AML-193 (cell line): ENCODE measurements at places on chromosomes 4 and X.

DNA sequence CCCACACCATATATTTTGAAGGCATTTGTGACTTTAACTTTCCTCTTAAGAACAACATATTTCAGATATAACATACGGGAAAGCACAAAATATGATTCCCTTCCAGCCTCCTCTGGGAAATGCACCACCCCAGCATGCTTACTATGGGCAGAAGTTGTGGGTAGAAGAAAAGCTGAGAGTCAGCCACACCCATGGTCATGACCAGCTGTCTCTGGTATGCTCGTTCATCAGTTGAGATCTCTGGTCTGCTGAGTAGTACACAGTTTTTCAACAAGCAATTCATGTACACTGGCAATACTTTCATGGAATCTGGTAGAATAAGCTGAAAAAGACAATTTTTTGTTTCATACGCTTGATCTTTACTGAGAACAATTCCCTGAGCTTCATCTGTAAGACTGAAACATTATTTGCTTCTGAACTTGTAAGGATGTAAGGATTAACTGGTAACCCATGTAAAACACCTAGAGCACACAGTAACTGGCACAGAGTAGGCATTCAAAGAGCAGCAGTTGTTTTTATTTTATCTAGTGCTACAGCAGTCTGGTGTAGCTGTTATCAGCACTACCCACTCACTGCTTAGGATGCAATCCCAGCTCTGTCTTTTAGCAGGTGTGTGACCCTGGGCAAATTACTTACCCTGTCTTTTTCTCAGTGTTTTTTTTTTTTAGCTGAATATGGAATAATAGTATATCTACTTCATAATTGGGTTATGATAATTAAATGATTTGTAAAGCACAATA, 47.6 kb downstream of the METTL14 start:
- no peak for DNase-seq

DNA sequence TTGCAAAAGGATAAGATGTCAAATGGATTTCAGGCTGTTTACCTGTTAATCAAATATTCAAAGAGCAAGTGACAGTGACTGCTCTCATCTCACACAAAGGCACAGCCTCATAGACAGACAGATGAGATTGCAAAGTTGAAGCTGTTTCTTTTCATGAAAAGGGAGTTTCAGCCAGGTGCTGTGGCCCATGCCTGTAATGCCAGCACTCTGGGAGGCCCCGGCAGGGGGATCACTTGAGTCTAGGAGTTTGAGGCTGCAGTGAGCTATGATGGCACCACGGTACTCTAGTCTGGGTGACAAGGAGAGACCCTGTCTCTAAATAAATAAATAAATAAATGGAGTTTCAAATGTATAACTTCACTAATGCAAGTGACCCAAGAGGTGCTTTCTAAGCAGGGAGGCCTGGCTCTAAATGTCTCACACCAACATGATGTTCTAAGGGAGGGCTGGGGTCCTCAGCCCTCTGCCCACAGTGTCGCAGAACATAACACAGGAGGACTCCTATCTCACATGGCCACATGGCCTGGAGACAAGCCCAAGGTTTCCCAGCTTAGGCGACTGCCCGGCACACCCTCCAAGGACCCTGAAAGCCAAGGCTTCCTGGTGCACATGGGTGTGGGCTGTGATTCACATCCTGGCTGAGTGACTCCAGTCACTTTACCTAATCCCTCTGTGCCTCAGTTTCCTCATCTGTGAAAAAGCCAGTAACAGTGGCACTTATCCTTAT, 26.8 kb downstream of the PPP2R2C start:
- no peak for DNase-seq

DNA sequence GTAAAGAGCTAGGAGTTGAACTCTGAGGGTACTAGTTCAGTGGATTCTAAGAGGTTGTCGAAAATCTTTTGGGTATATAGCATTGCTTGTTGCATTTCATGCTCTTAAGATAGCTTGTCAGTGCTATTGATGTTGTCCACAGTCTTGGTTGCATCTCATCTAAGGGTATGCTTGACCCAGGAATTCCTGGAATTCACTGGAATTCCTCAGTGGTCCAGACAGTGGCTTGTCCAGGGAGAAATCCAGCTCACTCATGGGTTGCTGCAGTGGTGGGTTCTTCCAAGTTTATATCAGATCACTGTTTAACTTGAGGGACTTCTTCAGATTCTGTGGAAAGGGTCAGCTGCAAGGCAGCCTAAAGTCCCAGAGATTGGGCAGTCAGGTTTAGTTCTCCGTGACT, 29.8 kb upstream of the SMARCAD1 start:
- no peak for DNase-seq

GRCh38 chr4:98905297-98905696, 23.6 kb downstream of the EIF4E start:
- no peak for DNase-seq

DNA sequence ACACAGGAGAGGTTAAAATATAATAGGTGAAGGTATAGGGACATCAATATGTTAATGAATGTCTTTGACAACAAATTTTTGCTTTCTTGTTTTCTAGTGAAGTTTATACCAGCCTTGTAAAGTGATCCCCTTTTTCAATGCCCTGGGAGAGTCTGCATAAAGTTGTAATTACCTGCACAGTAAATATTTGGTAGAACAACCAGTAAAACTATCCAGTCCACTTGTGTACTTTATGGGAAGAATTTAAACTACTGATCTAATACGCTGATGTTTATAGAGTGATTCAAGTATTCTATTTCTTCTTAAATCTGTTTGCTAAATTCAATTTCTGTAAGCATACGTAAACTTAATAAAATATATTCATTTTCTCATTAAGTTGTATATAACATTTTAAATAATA, 103.3 kb downstream of the GPM6A start:
- no peak for DNase-seq

- DNase-seq = no peak
Measured at GRCh38 chrX:103503853-103504207, 15.5 kb downstream of the RAB40A start.

GRCh38 chr4:175290401-175290800, 372.2 kb downstream of the ADAM29 start:
- DNase-seq = no peak

DNA sequence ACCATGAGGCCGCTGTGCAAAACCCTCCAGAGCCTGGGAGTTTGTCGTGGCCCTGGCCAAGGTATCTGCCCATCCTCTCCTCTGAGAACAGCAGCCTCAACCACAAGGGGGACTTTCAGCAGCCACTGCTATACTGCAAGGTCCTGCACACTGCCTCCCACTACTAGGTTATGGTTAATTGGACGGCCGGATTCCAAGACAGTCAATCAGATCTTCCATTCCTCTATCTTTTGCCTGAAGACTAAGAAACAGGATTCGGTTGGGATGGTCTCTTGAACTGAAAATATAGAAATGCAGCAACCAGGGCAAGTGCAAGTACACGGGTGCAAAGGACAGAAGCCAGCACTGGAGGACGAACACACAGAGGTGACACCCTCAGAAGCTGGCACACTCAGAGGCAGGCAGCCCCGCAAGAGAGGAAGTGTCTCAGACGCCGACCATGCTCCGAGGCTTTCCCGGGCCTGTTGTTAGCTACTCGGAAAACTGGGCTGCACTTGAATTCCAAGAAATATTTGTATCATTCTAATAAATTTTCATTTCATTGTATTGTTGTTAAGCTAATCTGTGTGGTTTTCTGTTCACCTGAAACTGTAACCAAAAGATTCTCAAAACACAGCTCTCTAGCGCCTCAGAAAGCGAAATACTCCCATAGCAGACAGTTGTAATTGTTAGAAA, 63.3 kb downstream of the AFAP1 start:
- no peak for DNase-seq

DNA sequence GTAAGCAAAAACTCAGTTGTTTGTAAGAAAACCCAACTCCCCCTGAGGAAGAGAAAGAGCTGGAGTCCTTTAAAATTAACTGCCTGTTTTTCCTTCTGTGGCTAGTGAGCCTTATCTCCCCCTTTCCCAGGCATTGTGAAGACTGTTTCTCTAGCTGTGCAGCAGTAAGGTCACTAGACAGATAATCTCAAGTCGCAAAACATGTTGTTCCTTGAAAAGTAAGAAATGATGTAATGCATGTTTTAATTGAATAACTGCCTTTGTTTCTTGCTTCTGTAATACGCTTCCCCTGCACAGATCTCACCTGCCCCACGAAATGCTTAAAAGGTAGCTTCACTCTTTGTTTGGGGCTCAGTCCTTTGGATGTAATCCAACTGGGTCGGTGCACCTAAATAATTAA, 5.8 kb upstream of the GAGE12J start:
- DNase-seq = no peak

- no peak for DNase-seq
Measured at GRCh38 chrX:63350465-63350877, 661 bp downstream of the SPIN4 start.

DNA sequence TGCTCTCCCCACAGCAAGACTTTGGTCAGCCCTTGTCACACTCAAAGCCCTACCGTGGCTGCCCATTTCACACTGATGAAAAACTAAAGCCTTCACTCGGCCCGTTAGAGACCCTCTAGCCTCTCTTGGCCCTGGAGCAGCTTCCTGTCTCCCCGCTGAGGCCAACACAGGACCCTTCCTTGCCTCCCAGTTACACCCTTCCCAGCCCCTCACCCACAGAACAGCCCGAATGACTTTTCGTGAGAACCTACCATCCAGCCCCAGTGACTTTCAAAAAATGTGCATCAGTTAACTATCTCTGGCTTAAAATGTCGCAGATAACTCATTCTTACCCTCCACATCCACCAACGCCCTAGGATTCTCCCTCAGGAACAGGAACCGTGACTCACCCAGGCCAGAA, 756 bp upstream of the TAF9B start:
- no peak for DNase-seq

DNA sequence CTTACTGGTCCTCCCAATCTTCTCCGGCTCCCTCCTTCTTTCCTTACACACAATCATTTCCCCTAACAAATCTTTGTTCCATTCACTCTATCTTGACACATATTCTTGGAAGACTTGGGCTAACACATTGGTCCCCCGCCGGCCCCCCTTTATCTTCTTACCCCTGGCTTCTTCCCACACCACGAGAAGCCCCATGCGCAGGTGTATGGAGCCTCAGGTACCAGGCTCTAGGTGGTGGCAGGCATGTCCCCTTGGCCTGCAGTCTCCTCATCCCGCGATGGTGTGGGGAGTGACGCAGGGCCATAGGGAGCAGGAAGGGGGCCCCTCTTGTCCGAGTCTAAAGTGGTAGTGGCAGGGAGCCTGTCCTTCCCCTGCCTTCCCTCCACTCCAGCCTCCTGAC, 49.9 kb downstream of the DIPK2B start:
- DNase-seq = no peak

- DNase-seq = no peak
Measured at GRCh38 chr4:5782829-5783476, 72.0 kb downstream of the EVC start.

- no peak for DNase-seq
Measured at GRCh38 chr4:169727616-169728015, 30.1 kb downstream of the HPF1 start.

DNA sequence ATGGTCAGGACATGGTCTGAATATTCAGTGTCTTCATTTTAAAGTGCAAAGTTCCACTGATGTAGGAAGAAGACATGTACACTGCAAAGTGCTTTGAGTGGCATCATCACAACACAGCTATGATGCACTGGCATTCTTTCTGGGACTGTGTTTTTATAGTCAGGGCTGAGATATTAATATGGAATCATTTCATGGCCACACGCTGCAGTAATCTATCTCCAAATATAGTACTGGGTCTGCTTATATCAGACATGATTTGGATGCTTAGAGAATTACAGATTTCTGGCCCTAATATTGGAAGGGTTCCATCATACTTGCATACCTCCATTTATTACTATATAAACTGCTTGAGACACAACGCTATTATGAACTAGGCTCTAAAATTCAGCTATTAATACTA, 1170.9 kb downstream of the NLGN4X start:
- DNase-seq = no peak

DNA sequence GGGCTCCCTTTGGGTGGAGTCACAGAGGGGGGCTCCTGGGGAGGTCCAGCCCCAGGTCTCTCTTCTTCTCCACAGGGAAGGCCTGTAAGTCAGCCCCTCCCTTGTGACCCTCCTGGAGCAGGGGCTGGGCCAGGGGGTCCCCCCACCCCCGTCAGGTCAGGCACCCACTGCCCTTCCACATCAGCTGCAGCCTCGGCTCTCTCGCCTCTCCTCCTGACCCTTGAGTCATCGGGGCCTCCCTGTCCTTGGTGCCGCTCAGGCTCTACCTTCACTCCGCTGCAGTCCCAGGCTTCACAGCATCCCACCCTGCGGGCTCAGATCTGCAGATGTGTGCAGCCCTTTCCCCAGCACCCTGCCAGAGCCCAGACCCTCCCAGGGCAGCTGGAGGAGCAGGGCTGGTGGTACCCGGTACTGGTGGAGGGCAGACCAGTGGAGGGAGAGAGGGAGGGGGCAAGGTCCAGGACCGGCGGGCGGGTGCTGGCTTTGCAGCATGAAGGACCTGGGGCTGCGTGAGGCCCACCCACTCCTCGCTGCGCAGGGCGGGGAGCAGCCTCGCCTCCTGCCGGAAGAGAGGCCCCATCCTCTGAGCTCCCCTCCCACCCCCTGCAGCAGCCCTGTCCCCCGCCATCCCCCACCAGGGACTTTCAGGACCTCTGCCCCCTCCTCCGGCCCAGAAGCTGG, 117.1 kb downstream of the FAM53A start:
- DNase-seq = no peak

GRCh38 chr4:155491336-155492120, 114.8 kb upstream of the MAP9 start:
- no peak for DNase-seq

DNA sequence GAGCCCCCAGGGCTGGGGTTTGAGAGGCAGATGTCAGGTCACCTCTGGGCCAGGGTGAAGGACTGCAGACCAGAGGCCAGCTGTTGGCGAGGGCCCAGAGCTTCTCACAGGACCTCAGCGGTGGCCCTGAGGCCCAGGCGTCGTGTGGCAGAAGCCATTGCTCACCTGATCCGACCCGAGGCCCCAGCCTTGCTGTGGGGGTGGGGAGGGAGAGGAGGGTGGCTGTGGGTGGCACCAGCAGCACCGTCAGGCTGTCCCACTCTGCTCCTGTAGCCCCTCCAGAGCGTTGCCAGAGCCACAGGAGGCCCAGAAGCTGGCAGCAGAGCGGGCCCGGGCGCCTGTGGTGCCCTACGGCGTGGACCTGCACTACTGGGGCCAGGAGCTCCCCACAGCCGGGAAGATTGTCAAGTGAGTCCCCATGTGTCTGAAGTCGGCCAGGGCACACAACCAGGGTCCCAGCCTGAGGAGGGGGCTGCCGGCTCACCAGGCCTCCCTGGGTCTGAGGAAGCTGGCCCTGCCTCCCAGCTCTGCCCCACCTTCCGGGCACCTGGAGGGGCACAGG, 28.8 kb downstream of the UVSSA start:
- no peak for DNase-seq

GRCh38 chr4:145319751-145320150, 139.4 kb upstream of the OTUD4 start:
- no peak for DNase-seq

- DNase-seq = no peak
Measured at GRCh38 chr4:179530958-179531357, 2088.7 kb upstream of the AGA start.

GRCh38 chr4:21032089-21032645, 331.9 kb downstream of the PACRGL start:
- DNase-seq = no peak
